ENCODE measurements at places on chromosomes 12 and 14.

GRCh38 chr14:78970677-78971076 is 800.5 kb downstream of the NRXN3 start:
- no peak for DNase-seq

DNA sequence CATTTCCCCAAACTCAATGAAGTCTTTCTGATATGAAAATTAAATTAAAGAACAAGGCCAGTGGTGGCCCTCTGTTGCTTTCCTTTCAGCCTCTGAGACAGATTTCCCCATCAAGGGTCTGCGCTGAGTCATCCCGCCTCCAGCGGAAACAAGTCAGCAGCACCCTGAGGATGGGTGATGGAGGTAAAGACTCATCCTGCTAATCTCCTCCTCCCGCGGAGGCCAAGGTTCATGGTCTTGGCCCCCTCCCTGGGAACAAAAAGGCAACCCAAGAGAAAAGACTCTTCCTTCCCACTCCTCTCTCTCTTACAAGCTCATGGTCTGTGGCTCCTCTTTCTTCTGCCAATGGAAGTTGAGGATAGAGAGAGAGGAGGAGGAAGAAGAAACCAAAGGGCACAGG is 9.0 kb upstream of the NUMB start:
- no peak for DNase-seq

DNA sequence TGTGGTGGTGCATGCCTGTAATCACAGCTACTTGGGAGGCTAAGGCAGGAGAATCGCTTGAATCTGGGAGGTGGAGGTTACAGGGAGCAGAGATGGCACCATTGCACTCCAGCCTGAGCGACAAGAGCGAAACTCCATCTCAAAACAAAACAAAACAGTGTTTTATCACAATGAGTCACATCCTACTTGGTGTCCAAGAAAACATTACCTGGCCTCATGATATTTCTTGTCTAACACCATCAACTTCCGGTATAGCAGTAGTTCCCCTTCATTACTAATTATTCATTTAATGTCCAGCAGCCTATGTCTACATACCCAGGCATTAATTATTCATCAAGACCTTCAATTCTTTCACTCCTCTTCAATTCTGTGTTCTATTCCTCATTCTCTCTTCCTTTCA is 115.5 kb downstream of the CCDC59 start:
- no peak for DNase-seq

DNA sequence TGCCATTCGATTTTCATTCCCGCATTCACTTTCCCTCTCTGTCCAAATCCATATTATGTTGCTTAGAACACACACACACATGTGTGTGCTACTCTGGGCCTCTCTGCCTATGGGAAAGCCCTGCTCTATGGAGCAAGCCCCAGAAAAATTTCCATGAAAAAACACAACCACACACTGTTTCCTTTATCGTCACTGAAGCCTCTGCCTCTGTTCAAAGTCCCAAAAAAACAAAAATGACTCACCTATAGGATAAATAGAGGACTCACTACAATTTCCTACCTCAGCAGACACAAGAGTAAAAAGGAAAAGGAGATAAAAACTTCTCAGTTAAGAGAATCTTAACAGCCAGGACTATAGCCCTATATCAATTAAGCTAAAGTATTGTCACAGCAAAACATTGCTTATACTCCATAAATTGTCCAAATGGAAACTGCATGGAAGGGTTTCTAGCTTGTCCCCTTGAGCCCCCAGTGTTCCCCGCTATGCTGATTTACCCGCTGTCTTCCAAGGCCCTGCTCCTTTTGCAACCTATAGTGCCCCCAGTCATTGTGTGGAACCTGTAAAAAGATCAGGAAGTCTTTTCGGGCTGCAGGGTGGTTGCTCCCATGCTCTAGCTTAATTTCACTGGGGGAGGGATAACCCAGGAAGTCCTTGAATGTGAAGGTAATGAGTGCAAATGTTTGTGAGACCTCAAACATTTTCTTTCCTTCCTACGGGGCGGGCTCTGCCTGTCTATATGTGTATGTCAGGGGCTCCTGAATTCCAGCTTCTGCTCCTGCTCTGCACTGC is 11.1 kb upstream of the PIP4K2C start:
- DNase-seq = no peak

DNA sequence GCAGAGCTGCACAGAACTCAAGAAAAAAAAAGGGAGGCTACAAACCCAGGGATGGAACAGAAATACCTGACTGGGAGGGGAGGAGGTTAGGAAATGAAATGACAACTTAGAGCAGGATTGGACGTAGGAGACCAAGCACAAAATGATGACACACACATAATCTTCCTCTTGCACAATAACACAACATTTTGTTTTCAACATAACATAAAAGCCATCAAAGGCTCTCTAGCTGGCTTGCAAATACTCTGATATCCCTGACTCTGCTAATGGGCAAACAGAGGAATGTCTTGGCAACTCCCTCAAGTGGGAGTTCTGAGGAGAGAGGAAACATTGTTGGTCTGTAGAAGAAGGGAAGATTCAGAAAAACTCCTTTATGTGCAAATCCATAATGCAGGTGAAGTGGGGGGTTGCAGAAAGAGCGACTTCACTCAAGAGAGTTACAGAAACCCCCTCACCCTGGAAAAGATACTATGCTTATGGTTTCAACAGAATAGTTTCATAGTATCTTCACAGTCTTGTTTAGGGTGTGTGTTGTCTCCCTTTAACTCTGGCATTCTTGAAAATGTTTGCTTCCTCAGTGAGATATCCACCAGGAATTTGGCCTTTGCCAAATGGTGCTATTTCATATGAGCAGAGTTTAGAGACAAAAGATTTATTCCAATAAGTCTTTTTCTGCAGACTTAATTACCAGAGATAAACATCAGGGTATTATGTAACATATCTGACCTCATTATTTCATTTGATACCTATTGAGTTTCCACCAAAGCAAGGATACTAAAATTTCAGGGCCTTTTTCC is 43.8 kb upstream of the LTBP2 start:
- no peak for DNase-seq

DNA sequence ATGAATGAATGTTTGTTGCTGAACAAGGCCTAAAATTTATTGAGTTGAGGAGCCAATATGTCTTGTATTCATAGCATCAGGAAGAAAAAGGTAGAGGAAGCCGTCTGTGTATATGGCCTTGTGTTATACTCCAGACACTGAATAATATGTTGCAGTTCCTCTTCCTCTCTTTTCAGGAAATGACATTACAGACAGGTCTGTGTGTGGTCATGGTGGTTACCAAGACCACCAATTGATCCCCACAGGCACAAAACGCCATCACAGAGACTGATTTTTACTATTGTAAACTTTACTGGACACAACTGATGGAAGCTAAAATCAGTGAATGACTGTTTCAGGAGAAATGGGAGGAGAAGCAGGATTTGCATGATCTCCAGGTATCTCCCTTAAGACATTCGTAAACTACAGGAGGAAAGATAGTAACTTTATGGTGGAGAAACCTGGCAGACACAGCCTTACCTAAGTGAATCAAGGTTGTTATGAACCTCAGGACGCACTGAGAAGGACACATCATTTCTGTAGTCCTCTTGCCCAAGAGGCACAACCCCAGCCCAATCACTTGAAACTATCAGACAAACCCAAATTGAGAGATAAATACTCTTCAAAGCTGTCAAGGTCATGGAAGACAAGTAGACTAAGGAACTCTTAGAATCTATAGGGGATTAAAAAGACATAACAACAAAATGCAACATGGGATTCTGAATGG is 334.1 kb upstream of the RGS6 start:
- DNase-seq = no peak

DNA sequence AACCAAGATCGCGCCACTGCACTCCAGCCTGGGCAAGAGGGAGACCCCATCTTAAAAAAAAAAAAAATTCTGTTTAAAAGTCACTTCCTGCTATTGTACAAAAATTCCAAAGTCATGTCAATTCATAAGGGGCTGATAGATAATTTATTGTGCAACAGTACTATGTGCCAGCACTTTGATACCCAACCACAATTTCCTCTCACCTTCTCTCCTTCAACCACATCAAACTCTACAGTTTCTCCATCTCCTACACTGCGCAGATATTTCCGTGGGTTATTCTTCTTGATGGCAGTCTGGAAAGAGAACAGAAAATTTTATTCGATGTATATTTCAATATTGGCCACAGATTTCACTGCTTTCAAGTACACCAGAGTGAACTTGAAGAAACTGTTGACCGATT is 7.6 kb downstream of the YBX3 start:
- no peak for DNase-seq

GRCh38 chr14:94267352-94267751 is 25.7 kb downstream of the SERPINA10 start:
- no peak for DNase-seq

DNA sequence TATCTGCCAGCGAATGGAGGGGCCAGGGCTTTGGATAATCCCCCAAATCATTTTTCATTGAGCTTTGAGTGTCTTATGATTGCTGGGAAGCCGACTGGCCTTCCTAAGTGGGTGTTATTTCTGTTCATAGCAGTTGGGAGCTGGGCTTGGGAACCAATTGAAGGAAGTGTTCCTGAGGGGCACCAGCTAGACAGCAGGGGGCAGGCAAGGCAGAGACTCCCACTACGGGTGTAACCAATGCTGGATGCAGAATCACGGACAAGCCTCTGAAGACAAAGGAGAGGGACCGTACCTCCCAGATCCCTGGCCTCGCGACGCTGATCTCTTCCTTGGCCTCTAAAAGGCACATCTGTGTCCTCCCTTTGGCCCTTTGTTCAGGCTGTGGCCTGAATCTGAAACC is 149.0 kb upstream of the PRMT8 start:
- no peak for DNase-seq

DNA sequence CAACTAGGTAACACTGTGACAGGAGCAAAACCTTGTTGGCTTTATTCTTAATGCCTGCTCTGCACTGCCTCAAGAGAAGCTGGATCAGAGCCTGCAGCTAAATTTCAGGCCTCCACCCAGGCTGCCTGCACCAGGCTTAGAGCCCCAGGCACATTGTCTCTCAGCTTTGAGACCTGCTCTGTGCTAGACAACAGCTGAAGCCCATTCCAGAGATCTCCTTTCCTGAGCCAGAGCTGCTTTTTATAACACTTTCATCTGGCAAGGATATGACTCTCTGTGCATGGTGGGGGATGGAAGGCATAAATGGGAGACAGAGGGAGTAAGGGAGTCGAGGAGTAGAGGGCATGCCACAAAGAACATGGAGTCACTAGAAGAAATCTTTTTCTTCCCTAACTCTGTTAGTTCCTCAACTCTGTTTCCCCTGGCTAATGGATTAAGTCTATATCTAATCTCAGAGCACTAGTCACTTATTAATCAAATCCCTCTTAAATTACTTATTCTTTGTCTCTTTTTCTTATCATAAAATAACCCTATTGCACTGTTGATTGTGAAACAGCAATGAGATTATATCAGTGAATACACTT is 27.1 kb upstream of the LUM start:
- DNase-seq = no peak

DNA sequence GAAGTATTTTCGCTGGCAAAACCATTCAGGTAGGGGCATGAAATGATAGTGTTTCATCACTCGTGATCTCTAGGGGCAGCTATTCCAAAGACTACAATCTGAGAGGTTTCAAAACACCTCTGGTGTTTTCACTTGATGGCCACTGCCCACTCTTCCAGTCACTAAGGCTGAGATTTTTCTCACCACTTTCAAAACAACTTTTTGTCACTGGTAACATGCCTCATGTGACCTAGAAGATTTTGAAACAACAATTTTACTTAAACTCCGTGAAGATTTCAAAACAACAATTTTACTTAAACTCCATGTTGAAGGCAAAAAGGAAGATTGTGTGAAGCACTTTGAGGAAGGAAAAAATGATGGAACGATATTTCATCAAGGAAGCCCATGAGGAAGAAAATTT is 1.2 kb upstream of the IRAK3 start:
- no peak for DNase-seq

- no peak for DNase-seq
These were observed 4.0 kb downstream of the ACVRL1 start for GRCh38 chr12:51911307-51911706.

DNA sequence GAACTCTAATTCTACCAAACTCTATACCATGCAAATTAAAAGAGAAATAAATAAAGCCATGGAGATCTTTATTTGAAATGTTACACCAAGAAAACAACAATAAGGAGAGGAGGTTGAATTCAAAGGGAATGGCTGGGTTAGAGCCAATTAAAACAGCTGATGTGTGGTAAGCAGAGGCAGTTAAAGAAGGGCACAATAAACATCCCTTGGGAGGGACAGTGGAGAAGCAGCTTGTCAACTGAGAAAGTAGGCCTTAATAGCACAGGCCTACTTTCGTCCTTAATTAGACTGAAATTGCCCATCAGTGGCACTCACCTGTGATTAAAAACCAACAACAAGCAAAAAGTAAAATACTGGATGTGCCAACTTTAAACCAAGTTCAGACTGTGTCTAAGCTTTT is 16.3 kb upstream of the NAV3 start:
- no peak for DNase-seq

DNA sequence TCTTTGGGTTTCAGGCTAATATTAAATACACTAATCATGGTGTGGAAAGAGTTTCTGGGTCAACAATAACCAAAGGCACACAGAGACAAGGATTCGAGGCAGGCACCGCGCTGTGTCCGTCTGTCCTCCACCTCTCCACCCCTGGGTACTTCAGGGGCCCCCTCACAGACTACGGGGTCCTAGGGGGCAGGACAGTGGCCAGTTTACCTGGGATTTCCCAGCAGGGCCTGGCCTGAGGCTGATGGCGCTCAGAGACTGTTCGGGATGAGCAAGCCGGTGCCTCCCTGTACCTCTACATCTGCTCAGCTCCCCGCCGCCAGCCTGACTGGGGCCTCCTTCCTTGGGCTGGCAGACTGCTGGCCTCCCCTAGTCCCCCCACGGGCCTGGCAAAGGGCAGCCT is 18.1 kb upstream of the EIF5 start:
- no peak for DNase-seq

GRCh38 chr12:123227581-123228258 is 5.2 kb downstream of the MPHOSPH9 start:
- no peak for DNase-seq

- DNase-seq = no peak
These were observed 4.1 kb upstream of the CCND2 start for GRCh38 chr12:4269279-4269991.

- DNase-seq = no peak
These were observed 51.3 kb upstream of the PTCSC3 start for GRCh38 chr14:36227802-36228201.

DNA sequence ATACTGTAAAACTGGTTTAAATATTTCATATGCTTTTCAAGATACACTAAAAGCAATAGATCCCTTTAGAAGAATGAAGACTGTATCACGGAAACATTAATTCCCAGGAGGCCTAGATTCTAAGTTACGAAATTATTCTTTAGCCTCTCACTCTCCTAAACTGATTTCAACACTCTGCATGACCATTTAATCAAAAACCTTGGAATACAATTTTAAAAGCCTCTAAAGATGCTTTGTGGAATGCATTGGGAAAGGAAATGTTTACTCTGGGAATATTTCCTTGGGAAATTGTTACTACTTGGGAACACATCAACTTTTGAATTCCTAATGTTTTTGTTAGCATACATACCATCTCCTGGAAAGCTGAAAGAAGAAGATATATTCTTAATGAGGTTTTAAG is 255.7 kb upstream of the FAR2 start:
- DNase-seq = no peak
